ENCODE measurements at places on chromosomes 3 and 15. TPM values are rescaled to one million over a fixed set of nuclear protein-coding genes. Genes with fewer than 3 reads are reported as not detected.

GRCh38 chr15:77632534-77633133 is at the start of gene LINGO1:
LINGO1 (minus strand) TSS chr15:77632912; CDS start chr15:77632315, 597 bp downstream.
- H3K36me3 ChIP-seq = no peaks in the 10 kb centered on the region
- DNase-seq = peak; percentile 83
- peak within 1 kb of the TSS; percentile 68 for H3K4me3 ChIP-seq
- H3K27me3 ChIP-seq = no peaks in the 10 kb centered on the region
- H3K27ac ChIP-seq = peak within 1 kb of the TSS; percentile 82

DNA sequence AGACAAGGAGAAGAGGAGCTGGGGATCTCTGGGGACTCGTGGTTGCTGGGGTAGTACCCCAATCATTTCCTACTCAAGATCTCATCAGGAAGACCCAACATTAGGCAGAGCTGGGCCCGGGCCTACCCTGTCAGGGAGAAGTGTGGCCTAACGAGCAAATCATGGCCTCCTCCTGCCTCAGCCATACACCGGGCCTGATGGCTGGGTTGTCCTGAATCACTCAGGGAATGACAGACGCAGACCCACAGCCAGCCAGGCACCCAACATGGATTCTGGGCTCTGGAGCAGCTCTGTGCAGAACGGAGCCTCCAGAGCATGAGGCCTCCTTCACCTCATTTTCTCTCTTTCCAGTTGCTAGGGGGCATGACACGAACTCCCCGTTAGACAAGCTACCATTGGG is 19.7 kb downstream of the ITGA11 start:
- H3K27ac ChIP-seq = no peak overlapping the region
- H3K36me3 ChIP-seq = no peaks in the 10 kb centered on the region
- no peaks in the 10 kb centered on the region for H3K4me1 ChIP-seq
- no peak for DNase-seq
- H3K4me3 ChIP-seq = no peak overlapping the region
- no peaks in the 10 kb centered on the region for H3K27me3 ChIP-seq

DNA sequence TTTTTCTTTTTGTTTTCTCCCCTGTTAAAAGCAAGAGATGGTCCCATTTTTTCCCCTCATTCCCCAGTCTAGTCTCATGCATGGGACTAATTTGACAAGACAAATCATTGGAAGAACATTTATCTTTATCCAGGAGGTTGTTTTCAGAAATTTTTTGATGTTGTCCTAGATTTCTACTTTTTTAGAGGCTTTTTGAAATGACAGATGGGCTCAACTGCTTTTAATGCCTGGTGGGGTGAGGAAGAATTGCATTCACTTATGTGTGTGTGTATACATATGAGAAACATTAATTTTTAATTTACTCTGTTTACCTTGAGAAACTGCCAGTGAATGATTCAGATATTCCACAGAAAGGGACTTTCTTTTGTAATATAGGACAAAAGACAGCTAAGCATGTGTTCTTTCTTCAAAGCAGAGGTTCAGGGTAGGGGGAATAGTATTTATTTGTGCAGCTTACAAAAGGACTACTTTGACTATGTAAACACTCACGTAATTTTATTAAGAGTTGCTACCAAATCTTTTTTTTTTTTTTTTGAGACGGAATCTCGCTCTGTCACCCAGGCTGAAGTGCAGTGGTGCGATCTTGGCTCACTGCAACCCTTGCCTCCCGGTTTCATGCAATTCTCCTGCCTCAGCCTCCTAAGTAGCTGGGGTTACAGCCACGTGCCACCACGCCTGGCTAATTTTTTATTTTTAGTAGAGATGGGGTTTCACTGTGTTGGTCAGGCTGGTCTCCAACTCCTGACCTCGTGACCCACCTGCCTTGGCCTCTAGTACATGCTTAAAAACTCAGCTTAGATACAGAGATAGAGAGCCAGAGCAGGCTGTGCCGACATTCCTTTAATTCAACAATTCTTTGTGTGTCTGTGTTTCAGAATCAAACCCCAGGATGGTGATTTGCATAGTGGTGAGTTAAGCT is 130.1 kb upstream of the RARB start:
- H3K27me3 ChIP-seq = no peaks in the 10 kb centered on the region
- no peaks in the 10 kb centered on the region for H3K36me3 ChIP-seq
- H3K4me3 ChIP-seq = no peak overlapping the region
- H3K4me1 ChIP-seq = no peaks in the 10 kb centered on the region
- no peak overlapping the region for H3K27ac ChIP-seq

- no peak overlapping the region for H3K4me3 ChIP-seq
- H3K27me3 ChIP-seq = no peaks in the 10 kb centered on the region
- no peaks in the 10 kb centered on the region for H3K36me3 ChIP-seq
Measured at GRCh38 chr3:69806735-69807438, 67.6 kb downstream of the MITF start.

GRCh38 chr3:40185029-40185695 is 124.3 kb upstream of the EIF1B start:
- H3K27ac ChIP-seq = no peak overlapping the region
- no peak for DNase-seq
- no peaks in the 10 kb centered on the region for H3K4me1 ChIP-seq
- H3K4me3 ChIP-seq = no peak overlapping the region
- no peaks in the 10 kb centered on the region for H3K36me3 ChIP-seq
- no peaks in the 10 kb centered on the region for H3K27me3 ChIP-seq

DNA sequence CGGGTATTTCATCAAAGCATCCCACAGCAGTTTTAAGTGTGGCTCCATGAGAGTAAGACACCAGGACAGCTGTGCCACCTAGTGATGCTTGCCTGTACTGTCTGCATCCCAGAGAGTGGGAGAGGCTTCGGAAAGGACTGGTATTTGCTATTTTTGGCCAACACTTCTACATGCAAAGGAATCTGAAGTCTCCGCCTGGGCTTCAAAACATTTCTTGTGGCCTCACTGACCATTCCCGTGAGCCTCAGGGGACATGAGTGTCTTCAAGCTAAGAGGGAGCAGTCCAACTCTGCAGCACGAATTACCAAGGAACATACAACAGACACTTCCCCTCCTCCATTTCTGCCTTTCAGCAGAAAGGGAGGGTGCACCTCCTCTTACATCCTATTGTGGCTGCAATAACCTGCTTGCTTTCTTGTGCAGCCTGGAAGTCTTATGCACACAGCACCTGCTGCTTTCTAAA is 177.5 kb downstream of the RORA start:
- H3K27ac ChIP-seq = no peak overlapping the region
- H3K4me3 ChIP-seq = no peak overlapping the region
- no peaks in the 10 kb centered on the region for H3K27me3 ChIP-seq
- peak; percentile 29 for DNase-seq

GRCh38 chr3:157280786-157281185 is 120.8 kb upstream of the CCNL1 start:
- H3K4me3 ChIP-seq = no peak overlapping the region
- no peaks in the 10 kb centered on the region for H3K27me3 ChIP-seq
- H3K4me1 ChIP-seq = peaks cover 37% of the 10 kb centered on the region

GRCh38 chr15:64134345-64134829 is 17.1 kb upstream of the SNX22 start:
- no peak for DNase-seq
- no peaks in the 10 kb centered on the region for H3K27me3 ChIP-seq
- no peak overlapping the region for H3K4me3 ChIP-seq
- peak overlapping the region; percentile 30 for H3K27ac ChIP-seq
- peaks cover 69% of the 10 kb centered on the region for H3K36me3 ChIP-seq
- no peaks in the 10 kb centered on the region for H3K4me1 ChIP-seq

DNA sequence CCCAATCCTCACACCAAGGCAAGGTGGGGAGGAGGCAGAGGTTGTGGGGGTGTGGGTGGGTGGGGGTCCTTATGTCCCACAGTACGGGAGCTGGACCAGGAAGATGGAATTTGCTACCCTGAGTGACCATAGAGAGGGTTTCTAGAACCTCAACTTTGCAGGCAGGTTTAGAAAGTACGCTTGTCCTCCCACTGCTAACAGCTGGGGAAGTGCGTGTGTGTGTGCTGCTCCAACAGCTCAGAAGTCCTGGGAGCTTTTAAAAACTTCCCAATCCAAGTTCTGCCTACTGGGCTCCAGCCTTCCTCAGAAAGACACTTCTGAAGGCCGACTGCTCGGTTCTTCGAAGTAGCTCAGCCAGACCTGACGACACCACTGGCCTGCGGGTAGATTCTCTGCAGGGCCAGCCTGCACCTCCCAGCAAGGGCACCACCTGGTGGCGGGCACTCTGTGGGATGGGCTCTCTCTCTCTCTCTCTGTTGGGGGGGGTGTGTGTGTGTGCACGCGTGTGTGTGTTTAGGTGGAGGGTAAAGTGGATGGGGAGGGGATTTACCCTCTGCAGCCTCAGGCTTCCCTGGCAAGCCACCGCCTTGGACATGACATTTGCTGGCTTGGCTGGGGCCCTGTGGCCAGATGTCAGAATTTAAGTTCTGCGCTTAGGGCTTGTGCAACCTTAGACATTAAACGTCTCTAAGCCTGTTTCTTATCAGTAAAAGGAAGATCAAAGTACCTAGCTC is 15.6 kb downstream of the TMEM158 start:
- no peaks in the 10 kb centered on the region for H3K4me1 ChIP-seq
- H3K27ac ChIP-seq = no peak overlapping the region
- DNase-seq = peak; percentile 44
- H3K4me3 ChIP-seq = no peak overlapping the region
- H3K27me3 ChIP-seq = no peaks in the 10 kb centered on the region

GRCh38 chr15:58573270-58573669 is 141.5 kb downstream of the LIPC start:
- H3K4me1 ChIP-seq = no peaks in the 10 kb centered on the region
- no peaks in the 10 kb centered on the region for H3K27me3 ChIP-seq
- H3K36me3 ChIP-seq = no peaks in the 10 kb centered on the region

GRCh38 chr3:194512895-194513601 is 26.2 kb upstream of the ATP13A3 start:
- H3K4me1 ChIP-seq = peaks cover 13% of the 10 kb centered on the region
- H3K27ac ChIP-seq = no peak overlapping the region
- no peak overlapping the region for H3K4me3 ChIP-seq
- H3K27me3 ChIP-seq = no peaks in the 10 kb centered on the region

DNA sequence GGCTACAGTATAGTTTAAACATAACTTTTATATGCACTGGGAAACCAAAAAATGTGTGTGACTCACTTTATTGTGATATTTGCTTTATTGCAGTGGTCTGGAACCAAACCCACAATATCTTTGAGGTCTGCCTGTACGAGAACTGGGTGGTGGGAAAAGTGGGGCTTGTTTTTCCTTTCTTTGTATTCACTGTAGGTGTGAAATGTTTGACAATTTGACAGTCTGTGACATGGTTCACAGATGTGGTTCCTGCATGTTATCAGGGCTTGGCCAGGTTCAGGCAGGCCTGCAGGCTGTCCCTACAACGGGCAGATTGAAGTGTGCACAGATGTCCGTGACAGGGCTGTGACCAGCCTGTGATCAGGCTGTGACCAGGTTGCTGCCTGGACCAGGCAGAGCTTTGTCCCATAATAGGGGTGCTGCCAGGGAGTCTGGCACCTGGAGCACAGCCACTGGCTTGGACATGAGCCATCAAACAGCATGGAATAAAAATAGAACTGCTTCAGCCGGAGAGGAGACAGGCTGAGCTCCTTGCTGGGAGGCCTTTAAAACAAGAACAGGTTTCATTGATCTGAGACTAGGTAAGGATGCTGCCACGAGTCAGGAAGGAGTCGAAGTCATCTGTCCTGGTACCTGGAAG is 61.0 kb downstream of the KLF13 start:
- H3K4me1 ChIP-seq = no peaks in the 10 kb centered on the region
- H3K36me3 ChIP-seq = no peaks in the 10 kb centered on the region
- no peak overlapping the region for H3K4me3 ChIP-seq
- no peaks in the 10 kb centered on the region for H3K27me3 ChIP-seq
- DNase-seq = no peak
- no peak overlapping the region for H3K27ac ChIP-seq

DNA sequence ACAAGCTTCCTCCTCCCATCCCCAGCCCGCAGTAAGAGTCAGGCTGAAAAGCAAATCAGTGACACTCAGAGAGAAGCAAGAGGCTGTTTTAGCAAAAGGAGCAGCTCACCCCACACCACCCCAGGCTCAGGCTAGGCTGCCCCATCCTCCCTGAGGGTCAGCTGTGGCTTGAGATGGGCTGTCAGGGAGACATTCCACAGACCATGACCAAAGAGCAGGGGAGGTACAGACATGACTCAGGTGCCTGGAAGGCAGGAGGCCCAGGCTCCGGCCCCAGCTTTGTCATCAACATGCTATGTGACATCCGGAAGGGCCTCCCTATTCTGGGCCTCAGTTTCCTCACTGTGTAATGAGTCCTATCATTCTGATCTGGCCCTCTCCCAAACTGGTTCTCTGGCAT is 24.7 kb downstream of the HCN4 start:
- no peak for DNase-seq
- no peak overlapping the region for H3K27ac ChIP-seq
- no peak overlapping the region for H3K4me3 ChIP-seq
- H3K4me1 ChIP-seq = no peaks in the 10 kb centered on the region

DNA sequence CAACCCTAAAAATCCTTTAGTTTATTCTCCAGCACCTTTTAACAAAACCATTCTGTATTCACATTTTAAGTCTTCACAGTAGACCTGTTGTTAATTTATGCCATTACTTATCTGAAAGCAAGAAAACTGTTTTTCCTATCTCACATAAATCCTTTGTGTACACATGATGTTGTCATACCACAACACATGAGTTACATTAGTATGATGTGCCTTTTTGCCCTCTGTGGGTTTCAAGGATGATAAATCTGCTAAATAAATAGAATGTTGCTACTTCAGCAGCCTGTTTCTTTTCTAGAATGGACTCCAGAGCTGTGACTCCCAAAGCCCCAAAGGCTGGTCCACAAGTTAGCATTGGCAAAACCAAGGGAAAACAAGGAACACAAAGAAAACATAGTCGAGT is 151.6 kb downstream of the SERPINI1 start:
- no peak for DNase-seq
- H3K4me3 ChIP-seq = no peak overlapping the region
- no peaks in the 10 kb centered on the region for H3K4me1 ChIP-seq
- H3K27ac ChIP-seq = no peak overlapping the region

GRCh38 chr3:12994607-12995388 is 78.4 kb downstream of the IQSEC1 start:
- peaks cover 57% of the 10 kb centered on the region for H3K27me3 ChIP-seq
- H3K4me3 ChIP-seq = peak overlapping the region; percentile 61
- H3K27ac ChIP-seq = no peak overlapping the region
- no peaks in the 10 kb centered on the region for H3K4me1 ChIP-seq
- no peaks in the 10 kb centered on the region for H3K36me3 ChIP-seq

- no peak overlapping the region for H3K27ac ChIP-seq
- DNase-seq = no peak
- no peaks in the 10 kb centered on the region for H3K36me3 ChIP-seq
- no peaks in the 10 kb centered on the region for H3K4me1 ChIP-seq
- H3K27me3 ChIP-seq = no peaks in the 10 kb centered on the region
- no peak overlapping the region for H3K4me3 ChIP-seq
Measured at GRCh38 chr3:70250492-70250891, 61.9 kb downstream of the MDFIC2 start.

The CADPS gene
- total RNA-seq = not detected

The CCNB2 gene
- total RNA-seq = 129 TPM

The ATP10A gene
- not detected for total RNA-seq

The TNIK gene
- total RNA-seq = 0.69 TPM

The SLCO2A1 gene
- total RNA-seq = not detected

The CEMIP gene
- not detected for total RNA-seq

The TRIM42 gene
- not detected for total RNA-seq

The P2RY14 gene
- not detected for total RNA-seq

The SLC12A1 gene
- not detected for total RNA-seq

The KBTBD8 gene
- total RNA-seq = 1.7 TPM

The ZIC1 gene
- 1.4 TPM for total RNA-seq

The SLC22A14 gene
- total RNA-seq = 0.26 TPM

Measured in A673 (cell line).